ENCODE measurements at places on chromosomes 11 and 22.

- DNase-seq = no peak
These were observed 44.9 kb upstream of the FADD start for GRCh38 chr11:70158201-70158600.

DNA sequence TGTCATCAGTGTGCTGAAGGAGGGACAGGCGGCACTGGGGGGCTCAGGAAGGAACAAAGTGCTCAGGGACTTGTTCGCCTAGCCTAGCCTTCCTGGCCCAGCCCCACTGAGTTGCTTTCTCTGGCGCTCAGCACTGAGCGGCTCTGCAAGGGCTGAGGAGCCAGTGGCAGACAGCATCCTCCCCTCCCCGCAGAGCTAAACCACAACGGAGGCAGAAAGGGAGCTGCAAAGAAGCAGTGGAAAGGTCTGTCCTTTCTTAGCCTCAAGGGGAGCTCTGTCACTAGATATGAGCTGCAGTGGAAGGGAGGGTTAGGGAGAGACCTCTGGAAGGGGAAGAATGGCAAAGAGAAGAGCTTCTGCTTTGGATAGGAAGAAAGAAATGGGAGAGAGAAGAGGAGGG is 89.7 kb upstream of the PHOX2A start:
- DNase-seq = peak; percentile 9

DNA sequence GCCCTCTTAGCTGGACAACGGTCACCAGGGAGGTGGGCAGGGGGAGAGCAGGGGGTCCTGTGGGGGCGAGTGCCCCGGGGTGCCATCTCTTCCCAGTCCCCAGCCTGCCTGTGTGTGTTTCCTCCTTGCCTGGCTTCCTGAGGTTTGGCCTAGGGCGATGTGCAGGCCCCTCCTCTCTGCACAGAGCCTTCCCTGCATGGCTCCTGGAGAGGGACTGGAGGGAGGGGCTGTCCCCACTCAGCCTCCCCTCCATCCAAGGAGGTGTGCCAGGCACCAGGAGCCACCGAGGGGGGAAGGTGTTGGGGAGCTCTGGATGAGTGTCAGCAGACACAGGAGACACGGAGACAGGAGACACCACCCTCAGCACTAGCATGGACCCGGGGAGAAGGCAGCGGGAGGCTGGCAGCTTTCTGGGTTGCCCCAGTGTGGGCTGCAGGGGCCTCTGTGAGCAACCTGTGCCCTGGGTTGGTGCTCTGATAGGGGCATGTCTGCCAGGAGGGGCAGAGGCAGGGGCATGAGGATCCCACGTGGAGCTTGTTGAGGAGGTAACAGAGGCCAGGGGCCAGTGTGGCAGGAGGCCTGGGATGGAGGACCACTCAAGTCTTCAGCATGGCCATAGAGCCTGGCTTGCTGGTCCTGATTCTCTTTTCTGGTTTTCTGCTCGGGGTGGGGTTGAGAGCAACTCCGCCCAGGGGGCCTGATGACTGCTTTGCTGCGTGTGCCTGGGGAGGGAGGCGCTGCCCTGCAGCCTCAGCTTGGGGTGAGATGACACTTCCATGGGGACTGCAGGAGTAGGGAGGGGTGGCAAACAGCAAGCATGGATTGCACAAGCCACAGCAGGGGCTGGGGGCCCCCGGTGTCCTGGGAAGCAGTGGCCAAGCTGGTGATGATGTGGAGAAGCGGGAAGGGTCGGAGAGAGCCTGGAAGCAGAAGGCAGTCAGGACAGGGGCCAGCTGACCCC is 78.8 kb downstream of the ST3GAL4 start:
- DNase-seq = no peak

DNA sequence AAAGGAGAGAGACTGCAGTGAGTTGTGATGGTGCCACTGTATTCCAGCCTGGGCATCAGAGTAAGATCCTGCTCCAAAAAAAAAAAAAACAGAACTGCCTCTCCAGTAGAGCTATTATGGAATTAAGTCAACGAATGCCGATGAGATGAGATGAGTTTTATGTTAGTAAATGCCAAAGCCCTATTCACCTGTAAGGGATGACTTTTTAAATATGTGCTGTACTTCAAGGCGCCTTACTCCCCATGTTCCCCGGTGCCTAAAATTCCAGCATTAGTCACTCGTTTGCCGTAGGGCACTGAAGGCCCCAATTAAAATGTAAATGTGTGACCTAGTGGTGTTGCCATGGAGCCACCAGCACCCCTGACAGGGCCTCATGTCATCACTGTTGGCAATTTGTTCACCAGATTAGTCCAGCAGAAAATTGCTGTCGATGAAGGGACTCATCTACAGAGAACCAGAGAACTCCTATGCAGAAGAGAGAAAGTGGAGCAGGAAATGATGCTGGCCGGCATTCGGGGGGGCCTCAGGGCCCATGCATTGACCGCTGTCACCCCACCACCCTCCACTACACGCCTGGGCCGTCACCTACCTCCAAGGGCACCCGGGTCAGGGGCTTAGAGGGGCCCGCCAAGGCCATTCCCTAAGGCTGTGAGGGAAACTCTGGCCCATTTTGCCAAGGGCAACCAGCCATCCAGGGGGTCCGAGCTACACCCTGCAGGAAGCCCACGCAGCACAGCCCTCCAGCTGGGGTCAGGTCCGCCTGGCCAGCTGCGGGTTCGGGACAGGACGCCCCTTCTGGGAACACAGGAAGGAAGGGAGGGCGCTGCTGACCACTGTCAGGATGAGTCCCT is 17.8 kb downstream of the LIF start:
- no peak for DNase-seq

DNA sequence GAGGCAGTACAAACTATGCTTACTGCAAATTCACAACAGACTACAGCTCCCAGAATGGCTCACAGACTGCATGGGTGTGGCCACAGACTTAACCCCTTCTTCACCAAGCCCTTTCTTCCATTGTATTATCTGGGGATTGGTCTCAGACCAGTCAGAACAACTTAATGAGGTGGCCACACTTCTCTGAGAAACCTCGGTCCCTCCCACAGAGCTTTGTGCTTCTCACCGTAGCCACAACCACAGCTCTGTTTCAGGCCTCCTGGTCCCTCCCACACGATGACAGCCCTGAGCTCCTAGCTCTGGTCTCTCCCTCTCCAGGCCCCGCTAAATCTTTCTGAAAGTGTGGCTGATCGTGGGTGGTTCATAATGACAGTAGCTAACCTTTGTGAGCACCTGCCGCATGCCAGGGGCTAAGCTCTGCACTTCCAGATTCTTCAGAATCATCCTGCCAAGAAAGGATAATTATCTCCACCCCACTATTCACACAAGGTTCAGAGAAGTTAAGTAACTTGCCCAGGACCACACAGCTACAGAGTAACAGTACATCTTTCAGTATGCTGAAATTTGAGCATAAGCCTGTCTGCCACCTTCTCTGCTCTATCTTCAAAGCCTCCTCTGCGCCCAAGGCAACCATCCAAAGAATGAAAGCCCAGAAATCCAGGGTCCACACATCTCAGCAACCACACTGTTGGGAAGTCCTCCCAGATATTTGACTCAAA is 5.4 kb downstream of the PDE2A start:
- DNase-seq = peak; percentile 76

DNA sequence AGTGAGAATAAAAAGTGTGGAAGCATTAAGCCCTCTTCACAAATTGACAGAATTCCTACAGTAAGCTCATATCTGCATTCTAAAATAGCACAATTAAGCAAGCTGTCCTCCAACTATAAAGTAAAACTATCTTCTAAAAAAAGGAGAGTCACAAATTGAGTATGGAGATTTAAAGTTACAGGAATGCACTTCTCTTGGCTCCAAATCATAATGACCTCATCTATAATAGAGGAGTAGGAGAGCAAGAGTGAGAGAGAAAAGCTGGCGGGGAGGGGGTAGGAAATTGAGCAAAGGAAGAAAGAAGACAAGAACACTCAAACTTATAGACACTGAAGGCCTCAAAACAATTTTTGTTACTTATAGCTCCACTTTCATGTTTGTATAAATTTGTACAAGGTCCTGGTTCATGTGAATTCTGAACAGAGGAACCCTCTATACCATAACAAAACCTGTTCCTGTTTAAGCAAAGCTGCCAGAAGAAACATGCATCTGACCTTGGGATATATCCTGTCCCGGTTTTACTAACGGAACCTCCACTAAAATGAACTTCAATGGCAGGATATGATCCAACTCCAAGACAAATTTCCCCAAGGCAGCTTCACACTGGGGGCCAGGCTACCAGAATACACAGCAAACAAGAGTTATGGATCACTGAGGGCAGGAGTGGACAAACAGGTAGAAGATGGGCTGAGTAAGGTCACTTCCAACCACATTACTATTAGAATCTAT is 37.2 kb downstream of the SLC35F2 start:
- no peak for DNase-seq

DNA sequence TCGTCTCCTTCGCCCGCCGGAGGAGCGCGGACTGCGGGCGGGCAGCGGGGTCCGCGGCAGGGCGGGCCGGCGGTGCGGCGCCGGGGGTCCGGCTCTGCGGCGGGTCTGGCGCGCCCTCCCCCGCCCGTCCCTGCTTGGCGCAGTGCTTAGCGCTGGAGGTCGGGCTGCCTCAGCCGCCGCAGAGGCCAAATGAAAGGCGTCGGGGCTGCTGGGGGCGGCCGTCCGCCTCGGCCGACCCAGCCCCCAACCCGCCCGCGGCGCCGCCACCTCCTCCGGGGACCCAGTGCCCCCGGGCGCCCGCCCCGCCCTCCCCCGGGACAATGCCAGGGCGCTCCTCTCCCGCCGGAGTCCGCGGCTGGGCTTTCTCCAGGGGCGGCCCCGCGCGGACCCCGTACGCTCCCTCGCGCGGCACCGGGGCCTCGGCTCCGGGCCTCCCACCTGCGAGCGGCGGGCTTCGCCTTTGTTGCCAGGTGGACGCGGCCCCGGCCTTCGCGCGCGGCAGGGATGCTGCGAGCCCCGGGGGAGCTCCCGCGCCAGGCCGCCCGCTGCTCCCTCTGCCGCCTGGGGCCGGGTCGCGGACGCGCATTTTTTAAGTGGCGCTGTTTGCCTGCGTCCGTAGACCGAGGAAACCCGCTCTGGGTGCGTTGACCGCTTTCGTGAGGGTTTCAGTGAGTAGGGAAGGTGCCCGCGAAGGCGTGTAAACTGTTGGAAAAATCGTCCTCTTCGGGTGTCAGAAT is 583 bp downstream of the APLP2 start:
- DNase-seq = no peak

DNA sequence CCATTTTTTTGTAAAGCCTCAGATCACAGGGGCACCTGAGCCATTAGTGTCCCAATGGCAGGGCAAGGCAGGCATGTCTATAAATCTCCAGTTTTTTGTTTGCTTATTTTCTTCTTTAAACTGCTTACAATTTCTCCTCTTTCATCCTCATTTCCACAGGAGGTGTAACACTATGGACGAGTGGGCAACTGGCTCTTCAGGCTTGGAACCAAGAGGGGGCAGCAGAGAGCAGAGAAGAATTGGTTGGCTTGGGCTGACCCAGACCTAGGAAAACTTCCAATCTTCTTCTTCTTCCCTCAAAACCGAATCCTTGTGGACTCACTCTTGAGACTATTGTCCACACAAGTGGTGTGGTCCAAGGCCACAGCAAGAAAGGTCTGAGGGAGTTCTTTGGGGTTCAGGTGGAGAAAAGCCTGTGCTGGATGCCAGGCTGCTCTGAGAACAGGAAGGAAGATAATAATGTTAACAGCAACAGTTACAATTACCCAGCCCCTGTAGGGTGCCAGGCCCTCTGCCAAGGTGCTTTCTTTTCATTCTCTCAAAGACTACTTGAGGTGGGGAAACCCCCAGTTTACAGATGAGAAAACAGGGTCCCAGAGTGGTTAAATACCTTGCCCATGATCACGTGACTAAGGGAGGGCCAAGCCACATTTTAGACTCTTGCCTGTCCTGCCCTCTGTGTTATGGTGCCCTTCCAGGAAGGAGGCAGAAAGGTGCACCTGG is 70.7 kb upstream of the E2F8 start:
- peak; percentile 47 for DNase-seq

DNA sequence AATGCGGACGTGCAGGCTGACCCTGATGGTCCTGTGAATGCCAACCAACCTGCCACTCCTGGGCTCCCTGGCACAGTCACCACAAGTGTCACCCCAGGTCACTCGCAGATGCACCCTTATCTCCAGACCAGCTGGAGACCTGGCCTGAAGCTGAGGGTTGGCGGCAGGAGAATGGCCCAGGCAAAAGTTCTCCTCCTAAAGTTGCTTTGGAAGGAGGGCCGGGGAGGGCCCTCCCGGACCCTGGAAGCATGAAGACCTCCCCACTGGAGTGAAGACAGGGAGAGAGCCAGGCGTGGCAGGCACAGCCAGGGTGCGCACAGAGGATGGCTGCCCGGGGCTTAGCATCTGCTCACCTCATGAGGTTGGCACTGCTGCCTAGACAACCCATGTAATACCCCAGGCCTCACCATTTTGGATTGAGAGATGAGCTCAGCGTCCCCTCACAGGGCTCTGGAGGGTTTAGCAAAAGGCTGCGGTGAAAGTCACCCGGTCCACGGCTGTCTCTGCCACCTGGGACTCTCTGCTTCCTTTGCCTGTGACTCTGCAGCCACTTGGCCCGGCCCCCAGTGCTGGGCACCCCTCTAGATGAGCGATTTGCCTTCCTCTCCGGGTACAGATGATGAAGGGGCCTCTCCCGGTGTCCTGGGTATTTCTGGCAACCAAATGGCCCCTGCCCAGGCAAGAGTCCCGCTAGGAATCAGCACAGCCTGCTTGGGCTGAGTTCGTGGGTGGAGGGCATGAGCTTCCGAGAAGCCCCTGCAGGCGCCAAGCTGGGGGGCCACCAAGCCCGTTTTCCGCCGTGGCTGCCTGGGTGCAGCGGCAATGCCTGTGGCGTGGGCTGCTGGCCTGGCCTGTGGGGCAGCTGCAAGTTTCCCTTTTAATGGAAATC is 48.3 kb upstream of the SEPTIN5 start:
- DNase-seq = no peak

All from stimulated activated CD4-positive, alpha-beta T cell treated with anti-CD3 and anti-CD28 coated beads, TNF-alpha, amount 100 ng/mL, for 48 hours (primary cell).